ENCODE measurements at places on chromosomes 3 and 15.

DNA sequence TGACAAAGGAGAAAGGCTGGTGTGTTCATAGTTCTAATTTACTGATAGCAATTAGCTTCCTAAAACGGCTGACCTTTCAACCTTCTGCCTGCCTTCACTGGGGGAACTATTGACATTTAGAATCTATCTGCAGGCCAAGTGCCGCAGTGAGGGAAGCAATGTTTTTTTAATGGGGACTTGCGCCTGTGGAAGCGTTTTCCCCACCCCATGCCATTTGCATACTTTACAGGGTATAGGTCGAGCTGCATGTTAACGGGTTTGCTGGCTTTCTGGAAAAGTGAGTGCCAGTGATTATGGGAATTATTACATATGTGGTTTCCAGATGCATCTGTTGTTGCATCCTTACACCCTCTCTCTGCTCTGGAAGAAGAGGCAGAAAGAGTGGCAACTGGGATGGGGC, 180.1 kb downstream of the RAB11A start:
- no peak for DNase-seq

DNA sequence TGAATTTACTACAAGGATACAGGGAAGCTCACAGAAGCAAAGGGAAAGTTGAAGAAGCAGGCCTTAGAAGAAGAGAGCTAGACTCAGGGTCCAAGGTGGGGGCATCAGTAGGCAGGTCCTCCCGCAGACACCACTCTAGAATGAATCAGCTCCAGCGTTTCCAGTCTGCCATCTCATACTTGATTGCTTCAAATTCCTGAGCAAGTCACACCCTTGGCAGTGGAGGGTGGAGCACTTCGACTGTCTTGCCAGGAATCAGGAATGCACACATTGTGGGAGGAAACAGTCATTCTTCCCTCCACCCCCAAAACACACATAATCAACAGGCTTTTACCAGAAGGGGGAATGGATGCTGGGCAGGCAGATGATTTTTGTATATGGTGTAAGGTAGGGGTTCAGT, 78.5 kb downstream of the CHCHD6 start:
- DNase-seq, result no peak

- no peak for DNase-seq
These were observed 99.8 kb upstream of the FGF7 start for GRCh38 chr15:49323207-49323606.

- no peak for DNase-seq
These were observed 283.9 kb downstream of the BCHE start for GRCh38 chr3:165553371-165553770.

DNA sequence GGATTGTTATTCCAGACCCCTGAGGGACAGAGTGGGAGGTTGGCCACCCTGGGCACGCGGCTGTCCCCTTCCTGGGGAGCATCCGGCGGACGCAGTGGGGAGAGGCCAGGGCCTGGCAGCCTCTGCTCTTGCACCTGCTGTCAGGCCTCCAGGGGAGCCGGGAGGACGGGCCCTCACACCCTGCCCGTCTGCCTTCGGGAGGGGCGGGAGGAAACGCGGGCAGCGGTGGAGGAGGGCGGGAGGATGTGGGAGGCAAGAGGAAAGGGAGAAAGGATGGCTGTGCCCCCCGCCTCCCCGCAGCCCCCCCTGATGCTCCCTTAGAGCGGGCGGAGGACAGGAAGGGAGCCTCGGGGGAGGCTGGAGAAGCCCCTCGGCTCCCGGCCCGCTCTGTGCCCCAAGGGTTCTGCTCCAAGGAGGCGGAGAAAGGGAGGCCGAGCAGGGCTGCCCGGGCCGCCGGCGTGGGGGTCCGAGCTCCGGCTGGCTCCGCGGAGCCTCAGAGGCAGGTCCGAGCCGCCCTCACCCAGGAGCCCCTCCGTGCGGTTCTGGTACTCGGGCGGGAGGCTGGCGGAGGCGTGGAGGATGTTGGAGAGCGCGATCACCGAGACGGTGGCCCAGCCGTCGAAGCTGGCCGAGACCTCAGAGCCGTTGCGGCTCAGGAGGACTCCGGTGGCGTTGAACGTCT, 40.9 kb downstream of the MUC20 start:
- DNase-seq, result no peak

- DNase-seq, result peak; percentile 10
These were observed 1.2 kb downstream of the LHFPL4 start for GRCh38 chr3:9552252-9552999.

- no peak for DNase-seq
These were observed 177.5 kb upstream of the ICE2 start for GRCh38 chr15:60656481-60656880.

GRCh38 chr15:91930092-91930491, 76.6 kb downstream of the SLCO3A1 start:
- DNase-seq, result no peak

DNA sequence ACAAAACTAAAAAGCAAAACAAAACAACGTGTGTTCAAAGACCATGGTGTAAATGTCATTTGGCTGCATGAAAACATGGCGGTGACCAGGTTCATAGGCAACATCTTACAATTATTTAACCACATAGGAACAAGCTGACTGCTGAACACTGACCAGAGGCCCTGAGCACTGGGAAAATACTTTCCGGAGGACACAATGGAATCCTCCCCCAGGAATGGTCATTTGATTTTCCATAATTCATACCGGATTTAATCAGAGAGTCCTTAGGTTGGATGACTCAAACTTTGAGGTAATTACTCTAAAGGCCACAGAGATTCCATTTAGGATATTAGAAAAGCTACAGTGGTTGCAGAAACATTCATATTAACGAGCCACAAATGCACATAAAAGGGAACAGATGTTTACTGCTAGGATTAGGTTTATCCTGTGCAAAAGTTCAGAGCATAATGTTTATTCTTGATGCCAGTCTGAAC, 254.7 kb downstream of the NR1D2 start:
- no peak for DNase-seq

DNA sequence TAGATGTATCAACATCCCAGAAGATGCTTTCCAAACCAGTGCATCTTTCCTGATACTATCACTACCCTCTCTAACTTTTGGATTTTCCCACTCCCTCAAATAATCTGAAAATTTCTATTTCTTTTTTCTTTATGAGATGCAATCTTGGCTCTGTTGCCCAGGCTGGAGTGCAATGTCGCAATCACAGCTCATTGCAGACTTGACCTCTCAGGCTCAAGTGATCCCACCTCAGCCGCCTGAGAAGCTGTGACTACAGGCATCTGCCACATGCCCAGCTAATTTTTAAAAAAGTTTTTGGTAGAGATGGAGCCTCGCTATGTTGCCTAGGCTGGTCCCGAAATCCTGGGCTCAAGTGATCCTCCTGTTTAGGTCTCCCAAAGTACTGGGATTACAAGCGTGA, 239.7 kb downstream of the SUCLG2 start:
- DNase-seq, result no peak

DNA sequence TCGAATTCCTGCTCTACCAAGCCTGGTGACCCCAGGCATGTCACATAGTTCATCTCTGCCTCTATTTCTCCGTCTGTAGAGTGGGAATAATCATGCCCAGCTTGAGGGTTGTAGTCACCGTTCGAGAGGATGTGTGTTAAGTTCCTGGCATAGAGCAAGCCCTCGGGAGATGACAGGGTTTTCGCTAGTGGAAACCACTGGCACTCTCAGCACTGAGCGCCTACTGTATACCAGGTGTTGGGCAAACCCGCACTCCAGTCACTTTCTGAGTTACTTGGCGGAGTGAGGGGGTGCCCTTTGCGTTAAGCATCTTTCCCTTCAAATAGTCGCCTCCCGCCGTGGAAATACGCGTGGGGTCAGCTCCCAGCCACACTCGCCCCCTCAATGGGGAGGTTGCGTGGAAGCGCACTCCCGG, 5.1 kb downstream of the FEZF2 start:
- DNase-seq, result no peak

DNA sequence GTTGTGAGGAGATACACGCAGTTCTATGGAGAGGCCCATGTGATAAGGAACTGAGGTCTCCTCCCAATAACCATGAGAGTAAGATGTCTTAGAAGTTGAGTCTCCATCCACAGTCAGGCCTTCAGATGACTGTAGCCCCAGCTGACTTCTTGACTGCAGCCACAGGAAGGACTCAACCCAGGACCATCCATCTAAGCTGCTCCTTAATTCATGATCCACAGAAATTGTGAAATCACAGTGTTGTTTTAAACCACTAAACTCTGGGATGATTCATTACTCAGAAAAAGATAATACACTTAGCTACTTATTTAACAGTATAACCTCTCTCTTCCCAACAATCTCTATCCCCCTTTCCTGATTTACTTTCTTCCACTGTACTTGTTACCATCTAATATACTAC, 173.3 kb downstream of the ALDH1A2 start:
- DNase-seq, result no peak

GRCh38 chr3:36679384-36680200, 84.8 kb downstream of the DCLK3 start:
- no peak for DNase-seq

DNA sequence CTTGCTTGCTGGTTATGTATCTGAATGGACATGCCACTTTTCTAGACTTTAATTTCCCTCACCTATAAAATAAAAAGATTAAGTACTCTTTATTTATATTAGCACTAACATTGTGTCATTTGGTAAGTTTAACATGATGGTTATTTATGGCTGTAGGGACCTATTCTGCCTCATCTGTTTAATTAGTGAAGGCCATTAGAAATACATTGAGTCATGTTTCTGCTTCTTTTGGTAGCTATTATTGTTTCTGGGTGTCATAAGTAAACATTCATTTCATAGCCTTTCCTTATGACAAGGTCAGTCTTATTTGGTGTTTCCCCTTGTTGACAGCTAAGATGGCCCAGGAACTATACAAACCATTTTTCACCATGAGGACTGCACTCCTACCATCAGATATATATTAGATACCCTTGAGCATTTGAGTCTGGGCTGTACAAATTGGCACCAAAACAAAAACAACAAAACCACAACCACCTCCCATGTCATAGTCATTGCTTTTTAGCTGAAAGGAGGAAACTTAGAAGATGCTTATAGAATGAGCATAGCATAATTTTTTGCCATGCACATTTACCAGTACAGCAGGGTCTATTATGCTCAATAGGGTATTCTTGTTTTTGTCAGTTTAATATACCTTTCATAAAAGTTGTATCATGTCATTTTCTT, 39.3 kb downstream of the SRP14 start:
- no peak for DNase-seq

- DNase-seq, result no peak
These were observed 574 bp downstream of the SLC38A3 start for GRCh38 chr3:50205413-50206276.

- DNase-seq, result no peak
These were observed 16.6 kb upstream of the AGTR1 start for GRCh38 chr3:148681080-148681479.

DNA sequence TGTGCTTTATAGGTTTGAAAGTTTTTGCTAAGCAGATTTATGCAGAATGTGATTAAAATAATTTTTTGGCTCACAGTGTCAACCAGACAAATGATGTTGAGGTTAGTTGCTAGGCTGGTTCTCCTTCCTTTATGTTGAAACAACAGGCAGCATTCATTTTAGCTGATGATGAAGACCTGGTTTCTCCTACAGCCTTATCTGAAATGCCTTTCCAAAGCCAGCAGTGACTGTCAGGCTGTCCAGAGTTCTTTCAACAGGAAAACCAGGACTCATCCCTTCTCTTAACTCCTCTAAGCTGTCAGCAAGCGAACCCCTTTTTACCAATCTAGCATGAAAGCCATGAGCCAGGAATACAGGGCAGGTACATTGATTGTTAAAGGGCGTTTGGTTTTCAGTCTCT, 84.1 kb downstream of the ZNF609 start:
- no peak for DNase-seq

- DNase-seq, result no peak
These were observed 167.7 kb downstream of the BCHE start for GRCh38 chr3:165669504-165669903.

DNA sequence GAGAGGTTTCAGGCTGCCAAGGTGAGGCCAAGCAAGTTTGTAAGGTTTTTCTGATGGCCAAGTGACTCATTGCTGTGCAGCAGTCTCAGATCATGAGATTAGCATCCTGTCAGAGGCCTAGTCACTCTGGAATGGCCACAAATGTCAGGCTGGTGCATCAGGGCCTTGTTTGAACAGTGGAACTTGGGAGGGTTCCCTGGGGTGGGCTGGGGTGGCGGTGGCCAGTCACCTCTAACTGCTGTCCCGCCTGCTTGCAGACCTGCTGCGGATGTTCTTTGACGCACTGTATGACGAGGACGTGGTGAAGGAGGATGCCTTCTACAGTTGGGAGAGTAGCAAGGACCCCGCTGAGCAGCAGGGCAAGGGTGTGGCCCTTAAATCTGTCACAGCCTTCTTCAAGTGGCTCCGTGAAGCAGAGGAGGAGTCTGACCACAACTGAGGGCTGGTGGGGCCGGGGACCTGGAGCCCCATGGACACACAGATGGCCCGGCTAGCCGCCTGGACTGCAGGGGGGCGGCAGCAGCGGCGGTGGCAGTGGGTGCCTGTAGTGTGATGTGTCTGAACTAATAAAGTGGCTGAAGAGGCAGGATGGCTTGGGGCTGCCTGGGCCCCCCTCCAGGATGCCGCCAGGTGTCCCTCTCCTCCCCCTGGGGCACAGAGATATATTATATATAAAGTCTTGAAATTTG, 2.8 kb upstream of the FAM131A start:
- no peak for DNase-seq

GRCh38 chr3:102225407-102226132, 209.2 kb upstream of the ZPLD1 start:
- DNase-seq, result no peak

- DNase-seq, result no peak
These were observed 161.8 kb upstream of the BFSP2 start for GRCh38 chr3:133238015-133238414.

DNA sequence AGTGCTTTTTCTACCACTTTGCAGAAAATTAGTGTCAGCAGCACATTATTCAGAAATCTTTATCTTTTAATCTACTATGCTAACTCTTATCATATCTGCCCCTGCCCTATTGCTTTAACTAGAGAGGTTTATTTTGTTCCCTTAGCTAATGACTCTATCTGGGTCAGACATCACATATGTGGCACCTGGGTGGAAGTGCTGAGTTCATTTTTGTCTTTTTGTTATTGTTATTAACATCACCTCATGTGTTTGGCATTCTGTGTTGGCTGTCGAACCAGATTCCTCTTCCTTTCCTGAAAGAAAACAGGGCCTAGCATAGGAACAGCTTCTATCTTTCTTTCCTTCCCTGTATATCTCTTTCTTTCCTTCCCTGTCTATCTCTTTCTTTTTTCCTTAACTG, 100.7 kb downstream of the RBMS3 start:
- DNase-seq, result no peak

DNA sequence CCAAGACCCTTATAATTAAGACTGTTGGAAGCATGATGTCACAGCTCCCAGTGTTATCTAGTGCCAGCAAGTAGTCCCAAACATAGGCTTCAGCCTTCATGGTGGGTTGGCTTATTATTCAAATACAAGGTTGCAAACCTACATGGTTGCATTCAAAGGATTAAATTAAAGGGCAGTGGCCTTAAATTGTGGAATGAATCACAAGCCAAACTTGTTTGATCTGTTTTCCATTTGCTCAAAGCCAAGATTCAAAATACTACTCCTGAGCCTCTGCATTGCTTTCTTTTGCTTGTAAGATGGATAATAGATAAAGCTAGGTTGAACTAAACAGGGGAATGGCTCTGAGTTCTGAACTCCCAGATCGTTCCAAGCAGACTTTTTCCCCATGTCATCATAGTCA, 52.4 kb upstream of the GNB4 start:
- DNase-seq, result no peak
